Putamen (tissue), 1 donor: ENCODE measurements at places on chromosomes 16 and 17.

DNA sequence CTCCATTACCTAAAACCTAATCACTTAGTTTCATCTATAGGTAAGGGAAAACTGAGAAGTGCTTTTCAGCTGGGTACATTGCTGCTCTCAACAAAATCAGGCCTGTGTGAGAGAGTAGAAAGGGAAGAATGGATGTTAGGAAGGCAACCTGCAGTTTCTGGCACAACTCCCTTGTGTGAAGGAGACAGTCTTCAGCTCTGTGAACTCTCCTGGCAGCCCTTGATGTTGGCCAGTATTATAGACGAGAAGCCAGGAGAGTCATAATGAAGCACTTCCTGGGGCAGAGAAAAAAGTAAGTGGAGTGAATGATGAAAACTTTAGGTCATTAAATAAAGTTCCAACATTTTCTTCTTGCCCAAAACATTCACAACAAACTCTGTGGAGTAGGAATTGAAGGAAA lies 260.1 kb downstream of the IRX3 start:
- no peak for DNase-seq

DNA sequence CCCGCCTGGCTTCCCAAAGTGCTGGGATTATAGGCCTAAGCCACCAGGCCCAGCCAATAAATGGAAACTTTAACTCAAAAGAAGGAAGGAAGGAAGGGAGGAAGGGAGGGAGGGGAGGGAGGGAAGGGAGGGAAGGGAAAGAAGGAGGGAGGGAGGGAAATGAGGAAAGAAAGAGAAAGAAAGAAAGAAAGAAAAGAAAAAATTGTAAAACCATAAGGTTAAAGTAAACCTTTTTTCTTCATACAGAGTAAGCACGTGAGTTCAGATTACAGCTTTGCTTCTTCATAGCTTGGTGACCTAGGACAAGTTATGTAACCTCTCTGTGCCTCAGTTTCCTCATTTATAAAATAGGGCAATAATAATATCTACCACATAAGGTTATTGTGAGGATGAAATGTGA lies 26.0 kb downstream of the LRRC37B start:
- no peak for DNase-seq

GRCh38 chr17:36892112-36892838 lies 45.0 kb upstream of the LHX1 start:
- DNase-seq, result no peak

DNA sequence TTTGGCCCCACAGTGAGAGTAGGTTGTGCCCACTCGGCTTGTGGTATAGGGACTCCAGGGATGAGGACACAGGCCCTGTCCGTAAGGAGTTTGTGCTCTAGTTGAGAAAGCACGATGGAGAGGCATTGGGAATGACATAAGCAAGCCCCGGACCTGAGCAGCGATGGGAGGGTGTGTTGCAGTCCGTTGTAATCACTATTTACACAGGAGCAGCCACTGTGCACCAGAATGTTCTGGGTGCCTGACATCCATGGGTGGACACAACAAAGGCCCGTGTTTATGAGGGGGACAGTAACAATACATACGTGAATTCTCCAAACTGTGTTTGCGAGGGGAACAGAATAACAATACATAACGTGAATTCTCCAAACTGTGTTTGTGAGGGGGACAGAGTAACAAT lies 86.8 kb downstream of the NPIPB11 start:
- no peak for DNase-seq

DNA sequence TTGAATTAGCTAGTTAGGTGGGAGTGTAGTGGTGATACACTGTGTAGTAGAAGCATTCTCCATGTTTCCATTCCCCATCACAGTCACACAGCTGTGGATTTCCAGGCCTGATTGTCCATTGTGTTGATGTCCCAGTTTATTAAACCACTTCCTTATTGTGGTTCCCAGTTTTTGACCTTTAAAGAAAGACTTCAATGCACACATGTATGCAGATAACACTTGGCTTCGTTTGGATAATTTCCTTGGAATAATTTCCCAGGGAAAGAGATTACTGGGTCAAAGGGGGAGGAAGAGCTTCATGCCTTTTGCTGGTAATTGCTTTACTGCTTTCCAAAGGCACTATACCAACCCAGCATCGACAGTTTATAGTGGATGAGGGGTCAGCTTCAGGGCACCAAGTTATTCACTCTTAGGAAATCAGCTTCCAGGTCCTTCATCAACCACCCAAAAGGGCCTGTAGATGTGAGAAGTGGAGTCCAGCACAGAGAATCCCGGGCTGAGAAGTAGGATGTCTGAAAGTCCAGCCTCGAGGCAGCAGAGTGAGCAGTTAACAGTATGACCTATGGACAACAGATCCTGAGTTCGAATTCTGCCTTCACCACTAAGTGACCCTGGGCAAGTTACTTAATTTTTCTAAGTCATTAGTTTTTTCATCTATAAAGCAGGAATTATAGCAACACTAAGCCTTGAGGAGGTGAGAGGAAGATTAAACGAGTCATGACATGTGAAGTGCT lies 31.3 kb upstream of the TNS4 start:
- DNase-seq, result no peak

DNA sequence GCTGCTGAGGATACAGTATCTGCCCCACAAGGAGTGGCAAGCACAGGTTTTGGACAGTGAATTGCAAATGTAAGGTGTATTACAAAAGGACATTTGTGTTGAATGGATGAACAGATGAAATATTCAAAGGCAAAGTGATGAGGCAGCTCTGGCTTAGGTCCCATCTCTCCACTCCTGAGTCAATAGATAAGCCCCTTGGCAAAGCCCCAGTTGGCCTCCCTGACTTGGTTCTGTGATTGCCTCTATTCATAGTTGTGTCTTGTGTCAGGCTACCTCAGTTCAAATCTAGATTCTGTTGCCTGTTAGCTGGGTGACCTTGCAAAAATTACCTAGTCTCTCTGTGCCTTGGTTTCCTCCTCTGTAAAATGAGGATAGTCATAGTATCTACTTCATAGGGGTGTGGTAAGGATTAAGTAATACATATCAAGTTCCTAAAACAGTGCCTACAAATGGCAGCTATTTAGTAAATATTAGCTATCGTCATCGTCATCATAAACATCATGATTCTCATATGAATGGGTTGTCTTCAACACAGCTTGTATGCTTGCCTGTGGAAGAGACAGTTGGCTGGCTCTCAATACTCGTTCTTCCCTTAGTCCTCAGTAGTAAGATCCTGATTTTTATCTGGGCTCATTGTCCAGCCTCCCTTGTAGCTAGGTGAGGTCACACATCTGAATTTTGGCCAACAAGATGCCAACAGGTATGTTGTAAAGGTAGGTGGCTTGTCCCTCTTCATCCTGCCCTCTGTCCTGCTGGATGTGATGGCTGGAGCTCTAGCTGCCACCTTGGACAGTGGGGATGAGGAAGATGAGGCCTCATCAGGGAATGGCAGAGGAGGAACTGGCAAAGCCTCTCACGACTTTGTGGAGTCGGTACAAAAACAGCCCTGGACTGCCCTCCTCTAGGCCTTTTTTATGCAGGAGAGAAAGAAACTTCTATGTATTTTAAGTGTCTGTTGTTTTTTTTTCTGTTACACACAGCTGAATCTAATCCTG lies 2.1 kb upstream of the MFAP4 start:
- no peak for DNase-seq

DNA sequence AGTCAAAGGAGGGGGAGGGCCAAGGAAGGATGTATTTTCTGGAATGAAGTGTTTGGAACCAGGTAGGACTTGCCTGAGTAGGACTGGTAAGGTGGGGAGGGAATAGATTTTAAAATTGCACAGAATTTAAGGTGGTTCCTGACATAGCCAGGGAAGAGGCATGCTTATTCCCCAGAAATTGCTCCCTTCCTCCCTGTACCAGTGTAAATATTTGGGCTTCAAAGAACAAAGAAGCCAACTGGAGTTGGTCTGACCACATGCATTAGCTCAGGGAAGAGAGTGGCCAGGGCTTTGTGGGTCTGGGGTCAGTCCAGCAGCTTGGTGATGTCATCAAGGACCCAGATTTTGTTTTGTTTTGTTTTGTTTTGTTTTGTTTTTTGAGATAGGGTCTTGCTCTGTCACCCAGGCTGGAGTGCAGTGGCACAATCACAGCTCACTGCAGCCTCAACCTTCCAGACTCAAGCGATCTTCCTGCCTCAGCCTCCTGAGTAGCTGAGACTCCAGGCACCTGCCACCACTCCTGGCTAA lies 9.3 kb upstream of the MRTFB start:
- DNase-seq, result no peak

GRCh38 chr17:80895366-80895765 lies 96.3 kb upstream of the CHMP6 start:
- no peak for DNase-seq

DNA sequence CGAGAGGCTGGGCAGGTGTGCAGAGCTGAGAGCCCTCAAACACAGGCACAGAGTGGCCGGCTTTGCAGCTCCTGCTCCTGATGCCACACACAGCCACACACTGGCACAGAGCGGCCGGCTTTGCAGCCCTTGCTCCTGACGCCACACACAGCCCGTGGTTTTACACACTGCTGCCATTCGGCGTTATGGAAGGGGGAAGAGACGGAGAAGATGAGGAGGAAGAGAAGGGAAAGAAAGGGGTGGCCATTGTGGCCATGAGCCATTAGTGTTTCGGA lies 26.8 kb downstream of the WSCD1 start:
- no peak for DNase-seq

DNA sequence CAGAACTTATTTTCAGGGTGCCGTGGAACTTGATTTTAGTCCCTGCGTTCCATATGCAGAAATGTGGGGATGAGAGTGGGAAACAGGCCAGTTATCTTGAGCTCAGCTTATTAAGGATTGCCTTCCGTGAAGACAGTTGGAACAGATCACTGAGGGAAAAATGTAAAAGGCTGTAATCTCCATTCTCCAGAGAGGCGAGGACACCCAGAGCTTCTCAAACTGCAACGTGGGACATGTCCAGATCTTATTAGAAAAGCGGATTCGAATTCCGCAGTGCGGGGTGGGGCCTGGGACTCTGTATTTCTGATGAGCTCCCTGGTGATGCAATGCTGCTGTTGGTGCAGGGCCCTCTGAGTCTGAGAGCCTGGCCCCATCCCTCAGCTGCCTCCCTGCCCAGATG lies 185.6 kb upstream of the CIBAR2 start:
- no peak for DNase-seq

DNA sequence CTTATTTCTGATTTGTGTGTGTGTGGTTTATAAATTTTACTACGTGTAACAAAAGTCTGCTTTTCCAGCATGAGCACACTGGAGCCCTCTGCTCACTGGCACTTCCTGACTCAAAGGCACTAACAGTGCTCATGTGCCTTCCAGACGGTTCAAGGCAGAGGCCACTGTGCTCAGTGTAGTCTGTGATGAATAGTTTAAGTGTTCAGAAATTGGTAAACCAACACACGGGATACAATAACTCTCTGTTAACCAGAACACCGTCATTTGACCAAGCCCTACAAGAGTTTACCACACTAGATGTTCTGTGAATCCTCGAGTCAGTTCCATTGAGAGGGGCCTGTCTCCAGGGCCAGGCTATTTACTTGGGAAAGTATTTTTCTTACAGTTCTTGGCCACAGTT lies 191.9 kb downstream of the MRTFB start:
- DNase-seq, result no peak

GRCh38 chr16:55496509-55497145 lies 12.2 kb upstream of the LPCAT2 start:
- DNase-seq, result no peak

- no peak for DNase-seq
These were observed 660 bp upstream of the ATP2A1 start for GRCh38 chr16:28877655-28878000.

GRCh38 chr17:79737922-79738578 lies 7.3 kb downstream of the ENPP7 start:
- no peak for DNase-seq

- DNase-seq, result no peak
These were observed 2.3 kb downstream of the NDUFB10 start for GRCh38 chr16:1961651-1962067.

- no peak for DNase-seq
These were observed 18.4 kb downstream of the CNTNAP1 start for GRCh38 chr17:42700586-42701289.

GRCh38 chr17:52790359-52790955 lies 631.9 kb upstream of the CA10 start:
- no peak for DNase-seq

DNA sequence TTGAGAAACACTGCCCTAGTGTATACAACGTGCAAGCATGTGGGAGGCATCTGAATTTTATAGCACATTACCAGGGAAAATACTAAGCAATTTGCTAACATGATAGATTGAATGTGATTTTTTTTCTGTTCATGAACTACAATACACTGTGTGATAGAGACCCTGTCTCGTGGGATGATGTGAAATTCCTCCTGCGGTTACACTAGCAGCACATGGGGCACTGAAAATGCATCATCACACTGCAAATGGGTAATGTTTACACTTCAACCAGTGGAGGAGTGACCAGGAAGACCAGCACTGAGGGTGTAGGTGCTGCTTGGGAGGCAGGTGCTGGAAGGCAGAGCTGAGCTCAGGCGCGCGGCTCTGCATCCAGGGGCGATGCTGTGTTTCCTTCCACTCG lies 28.8 kb downstream of the ORC6 start:
- DNase-seq, result no peak

DNA sequence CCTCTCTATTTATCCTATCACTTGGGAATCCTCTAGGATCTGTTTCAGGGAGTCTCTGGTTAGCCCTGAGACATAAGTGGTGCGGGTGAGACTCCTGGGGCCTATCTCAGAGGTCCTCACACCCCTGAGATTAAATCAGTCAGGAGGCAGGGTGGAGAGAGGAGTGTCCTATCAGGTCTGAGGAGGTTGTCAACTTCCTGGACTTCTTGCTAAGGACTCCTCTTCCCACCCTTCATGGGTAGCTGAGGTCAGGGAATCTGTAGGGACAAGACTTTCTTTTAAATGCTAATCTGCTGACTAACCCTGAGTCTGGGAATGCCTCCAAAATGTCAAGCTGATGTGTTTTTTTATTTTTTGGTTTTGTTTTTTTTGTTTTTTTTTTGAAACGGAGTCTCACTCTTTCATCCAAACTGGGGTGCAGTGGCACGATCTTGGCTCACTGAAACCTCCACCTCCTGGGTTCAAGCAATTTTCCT lies 6.6 kb upstream of the ARMC5 start:
- no peak for DNase-seq

- no peak for DNase-seq
These were observed 47.7 kb upstream of the TNRC6A start for GRCh38 chr16:24681793-24682192.

GRCh38 chr16:66740010-66740409 lies 11.4 kb downstream of the DYNC1LI2 start:
- DNase-seq, result no peak

DNA sequence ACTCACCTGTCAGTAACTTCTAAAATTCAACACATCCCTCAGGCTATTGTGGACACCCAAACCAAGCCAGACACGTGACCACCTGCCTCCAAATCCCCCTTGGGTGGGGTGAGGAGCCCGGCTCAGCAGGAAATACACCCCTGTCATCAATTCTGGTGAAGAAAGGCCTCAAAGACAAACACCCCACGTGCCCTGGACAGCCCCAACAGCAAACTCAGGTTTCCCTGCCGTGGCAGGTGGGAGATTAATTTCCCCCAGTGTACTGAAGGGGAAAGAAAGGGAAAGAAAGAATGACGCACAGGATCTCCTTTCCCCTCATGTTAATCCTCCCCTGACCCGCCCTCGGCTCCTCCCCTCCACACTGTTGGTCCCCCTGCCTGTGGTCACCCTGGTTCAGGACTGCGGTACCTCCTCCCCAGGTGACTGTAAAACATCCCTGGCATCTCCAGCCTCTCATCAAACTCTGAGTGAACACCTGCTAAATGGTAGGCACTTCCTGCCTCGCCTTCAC lies 98.3 kb downstream of the ZNF423 start:
- DNase-seq, result no peak

GRCh38 chr16:66845080-66845410 lies 831 bp downstream of the CA7 start:
- no peak for DNase-seq

- no peak for DNase-seq
These were observed 33.0 kb upstream of the ZNF750 start for GRCh38 chr17:82872591-82873520.
